ENCODE measurements at places on chromosomes 11 and 22. TPM values are rescaled to one million over a fixed set of nuclear protein-coding genes. Genes with fewer than 3 reads are reported as not detected.

- no peaks in the 10 kb centered on the region for H3K36me3 ChIP-seq
- H3K4me1 ChIP-seq = no peaks in the 10 kb centered on the region
Measured at GRCh38 chr11:7160814-7161489, 72.2 kb downstream of the RBMXL2 start.

- H3K36me3 ChIP-seq = peaks cover 44% of the 10 kb centered on the region
- no peak for DNase-seq
Measured at GRCh38 chr11:43905813-43906241, 25.2 kb downstream of the ALKBH3 start.

DNA sequence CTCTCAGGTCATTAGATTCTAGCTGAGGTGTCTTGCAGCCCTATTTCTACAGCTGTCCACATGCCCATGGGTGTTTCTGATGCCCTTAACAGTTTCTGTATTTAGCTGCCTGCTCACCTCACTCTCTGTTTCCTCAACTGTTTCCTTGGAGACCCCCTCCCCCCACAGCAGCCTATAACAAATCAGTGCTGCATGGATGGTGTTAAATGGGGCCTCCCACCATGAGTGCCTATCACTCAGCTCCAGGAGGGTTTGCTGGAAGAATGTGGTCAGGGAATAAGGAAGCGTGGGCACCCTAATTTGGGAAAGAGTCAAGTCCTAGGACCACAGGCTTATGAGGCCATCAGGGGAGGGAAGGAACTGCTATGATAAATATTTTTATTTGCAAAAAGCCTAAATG, 8.6 kb downstream of the KLHL35 start:
- H3K4me3 ChIP-seq = no peak overlapping the region
- H3K36me3 ChIP-seq = peaks cover 3% of the 10 kb centered on the region
- H3K27ac ChIP-seq = no peak overlapping the region

UBQLNL gene
- total RNA-seq = 0.17 TPM

DNA sequence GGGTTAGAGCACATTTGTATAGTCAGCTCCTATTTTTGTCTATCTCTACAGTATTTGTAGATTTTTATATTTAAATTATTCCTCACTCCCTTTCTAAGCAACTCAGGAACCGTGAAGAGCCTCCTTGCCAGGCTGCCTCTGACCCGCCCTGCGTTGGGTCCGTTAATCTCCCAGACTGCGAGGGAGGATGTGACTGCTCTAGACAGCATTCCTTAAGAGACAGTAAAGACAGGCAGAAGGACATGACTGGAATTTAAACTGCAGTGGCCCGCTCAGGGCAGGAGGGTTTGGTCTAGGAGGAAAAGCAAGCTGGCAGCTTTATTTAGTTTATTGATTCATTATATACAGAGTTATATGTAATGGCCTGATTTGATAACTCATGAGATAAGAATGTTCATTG, 413.7 kb downstream of the TMEM135 start:
- no peak overlapping the region for H3K27ac ChIP-seq
- H3K27me3 ChIP-seq = no peaks in the 10 kb centered on the region
- no peaks in the 10 kb centered on the region for H3K36me3 ChIP-seq
- H3K4me1 ChIP-seq = no peaks in the 10 kb centered on the region

JOSD1 gene
- total RNA-seq = 78.4 TPM

DNA sequence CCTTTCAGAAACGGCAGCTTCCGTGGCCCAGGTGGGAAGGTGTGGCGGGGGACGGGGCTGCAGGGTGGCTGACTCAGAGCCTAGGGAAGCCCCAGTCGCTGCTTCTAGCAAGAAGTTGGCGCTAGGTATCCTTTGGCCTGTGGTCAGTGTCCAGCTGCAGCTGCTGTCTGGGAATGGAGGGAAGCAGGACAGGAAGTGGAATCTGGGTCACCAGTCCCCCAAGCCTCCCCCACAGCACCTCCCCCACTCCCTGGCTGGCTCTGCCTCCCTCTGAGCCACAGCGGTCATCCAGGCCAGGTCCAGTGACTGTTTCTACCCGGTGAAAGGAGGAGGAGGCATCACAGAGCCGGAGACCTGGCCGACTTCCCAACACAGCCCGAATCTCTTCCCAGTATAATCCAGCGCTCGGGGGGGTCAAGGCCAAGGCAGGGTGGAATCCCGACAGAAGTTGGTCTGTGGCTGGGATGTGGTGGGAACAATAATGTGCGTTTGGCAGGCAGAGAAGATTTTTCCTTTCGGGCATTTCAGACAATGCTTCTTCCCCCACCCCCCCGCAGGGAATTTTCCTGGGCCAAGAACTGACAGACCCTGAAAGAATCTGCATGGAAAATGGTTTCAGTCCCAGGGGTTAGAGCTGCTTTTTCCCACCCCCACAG, 45.1 kb downstream of the C11orf96 start:
- no peak overlapping the region for H3K4me3 ChIP-seq
- H3K27me3 ChIP-seq = peaks cover 20% of the 10 kb centered on the region
- H3K27ac ChIP-seq = no peak overlapping the region
- H3K4me1 ChIP-seq = peaks cover 1% of the 10 kb centered on the region
- DNase-seq = no peak

GRCh38 chr22:23716811-23717801, 26.3 kb downstream of the RGL4 start:
- no peaks in the 10 kb centered on the region for H3K27me3 ChIP-seq
- H3K4me1 ChIP-seq = peaks cover 11% of the 10 kb centered on the region
- peak overlapping the region; percentile 74 for H3K4me3 ChIP-seq
- peaks cover 11% of the 10 kb centered on the region for H3K36me3 ChIP-seq
- peak; percentile 85 for DNase-seq

DNA sequence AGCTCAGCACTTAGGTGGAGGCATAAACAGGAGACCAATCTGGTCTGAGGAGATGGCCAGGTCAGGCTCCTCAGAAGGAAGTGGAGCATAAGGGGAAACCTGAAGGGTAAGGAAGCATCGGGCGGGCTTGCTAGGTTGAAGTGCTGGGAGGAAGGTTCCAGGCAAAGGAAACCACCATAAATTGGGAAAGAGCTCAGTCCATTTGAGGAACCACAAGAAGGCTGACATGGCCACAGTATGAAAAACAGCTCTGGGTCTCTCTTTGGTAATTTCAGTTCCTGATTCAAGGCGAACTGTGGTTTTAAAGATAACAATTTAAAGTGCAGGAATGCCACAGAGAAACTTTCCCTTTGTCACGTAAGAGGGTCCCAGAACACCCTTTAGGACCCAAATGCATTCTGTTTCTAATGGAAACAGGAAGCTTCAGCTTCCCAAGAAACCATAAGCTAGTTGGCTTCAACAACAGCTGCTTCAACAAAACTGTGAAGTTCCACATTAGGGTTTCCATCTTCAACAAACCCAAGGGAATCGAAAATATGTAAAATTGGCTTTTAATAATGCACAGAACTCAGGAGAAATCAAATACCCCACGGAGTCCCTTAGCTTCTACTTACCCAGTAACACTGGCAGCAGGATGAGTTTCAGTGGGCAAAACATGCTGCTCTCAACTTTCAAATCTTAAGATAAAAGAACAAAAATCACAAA, 10.4 kb downstream of the JAML start:
- no peak for DNase-seq
- H3K36me3 ChIP-seq = peaks cover 59% of the 10 kb centered on the region
- H3K27ac ChIP-seq = peak overlapping the region; percentile 97
- peaks cover 91% of the 10 kb centered on the region for H3K4me1 ChIP-seq

GRCh38 chr11:120918257-120918656, 105.6 kb upstream of the TBCEL start:
- H3K27me3 ChIP-seq = peaks cover 4% of the 10 kb centered on the region
- no peak overlapping the region for H3K27ac ChIP-seq
- H3K4me1 ChIP-seq = no peaks in the 10 kb centered on the region
- H3K4me3 ChIP-seq = no peak overlapping the region
- no peaks in the 10 kb centered on the region for H3K36me3 ChIP-seq

RAG2 gene
- not detected for total RNA-seq

GRCh38 chr11:115808351-115808940, 304.2 kb upstream of the CADM1 start:
- H3K4me1 ChIP-seq = no peaks in the 10 kb centered on the region
- H3K4me3 ChIP-seq = no peak overlapping the region
- H3K27me3 ChIP-seq = no peaks in the 10 kb centered on the region
- H3K27ac ChIP-seq = no peak overlapping the region
